Colonic mucosa (tissue), 4 donors: ENCODE measurements at places on chromosomes 13 and 19. TPM values are rescaled to one million over a fixed set of nuclear protein-coding genes. Genes with fewer than 3 reads are reported as not detected.

Gene NLRP13
- total RNA-seq = not detected

Gene KLK8
- not detected for total RNA-seq

Gene PAK4
- 85.5 TPM for total RNA-seq

Gene TNNT1
- 2.1 TPM for total RNA-seq

Gene FBXO27
- 2.4 TPM for total RNA-seq

DNA sequence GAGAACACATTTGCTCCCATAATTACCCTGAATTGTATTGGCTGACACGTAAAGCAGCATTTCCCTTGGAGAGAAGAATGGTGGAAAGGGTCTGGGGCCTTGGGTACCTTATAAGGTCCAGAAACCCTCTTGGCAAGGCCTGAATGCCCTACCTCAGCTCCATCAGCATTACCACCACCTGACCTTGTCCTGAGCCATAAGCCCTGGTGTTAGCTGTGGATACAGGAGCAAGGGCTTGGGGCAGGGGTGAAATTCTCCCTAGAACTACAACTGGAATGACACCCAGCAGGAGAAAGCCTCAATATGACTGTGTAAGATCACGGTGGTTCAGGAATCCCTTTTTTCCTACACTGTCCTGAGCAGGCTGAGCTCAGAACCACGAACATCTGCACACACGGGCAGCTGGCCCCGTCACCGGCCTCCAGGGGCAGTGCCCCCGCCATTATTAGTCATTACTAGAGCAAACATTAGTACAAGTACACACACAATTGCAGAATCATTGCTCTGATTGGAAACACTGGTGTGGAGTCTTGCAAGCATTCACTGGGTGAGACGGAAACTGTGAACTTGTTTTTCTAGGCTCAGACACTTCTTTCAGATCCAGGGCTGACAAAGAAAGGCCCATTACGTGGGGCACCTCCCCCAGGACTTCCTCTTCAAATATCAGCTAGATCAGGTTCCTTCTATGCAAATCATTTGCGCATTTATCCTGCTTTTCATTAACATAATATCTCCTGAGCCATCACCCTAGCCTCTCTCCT lies 26.8 kb upstream of the MTIF3 start:
- DNase-seq = no peak

DNA sequence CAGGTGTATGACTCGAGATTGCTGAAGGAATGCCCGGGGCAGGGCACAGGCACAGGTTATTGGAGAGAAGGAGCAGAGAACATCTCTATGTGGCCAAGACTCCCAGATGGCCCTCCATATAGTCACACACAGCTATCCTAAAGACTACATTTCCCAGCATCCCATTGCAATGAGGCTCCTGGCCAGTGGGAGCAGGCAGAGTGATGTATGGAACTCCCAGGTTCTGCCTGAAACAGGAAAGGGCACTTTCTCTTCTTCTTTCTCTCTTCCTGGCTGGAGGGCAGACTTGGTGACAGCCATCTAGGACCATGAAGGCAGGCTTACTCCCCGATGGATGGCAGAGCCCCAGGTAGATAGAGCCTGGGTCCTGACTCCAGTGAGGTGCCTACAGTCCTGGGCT lies 13.5 kb downstream of the PPP1R13L start:
- DNase-seq = no peak

DNA sequence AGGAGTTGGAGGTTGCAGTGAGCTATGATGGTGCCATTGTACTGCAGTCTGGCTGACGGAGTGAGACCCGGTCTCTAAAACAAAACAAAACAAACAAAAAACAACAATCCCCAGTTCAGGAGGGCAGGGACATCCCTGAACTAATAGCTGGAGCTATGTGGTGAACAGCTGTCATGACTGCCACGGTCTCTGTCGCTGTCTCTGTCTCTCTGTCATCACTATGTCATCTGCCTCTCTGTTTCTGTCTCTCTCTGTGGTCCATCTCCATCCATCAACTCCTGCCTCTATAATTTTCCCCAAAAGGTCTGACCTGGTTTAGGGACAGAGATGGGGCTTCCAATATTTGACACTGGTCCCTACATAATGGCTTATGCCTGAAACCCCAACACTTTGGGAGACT lies 7.4 kb downstream of the ITPKC start:
- no peak for DNase-seq
